GM23248 (cell line): ENCODE measurements at places on chromosomes 1 and 21.

DNA sequence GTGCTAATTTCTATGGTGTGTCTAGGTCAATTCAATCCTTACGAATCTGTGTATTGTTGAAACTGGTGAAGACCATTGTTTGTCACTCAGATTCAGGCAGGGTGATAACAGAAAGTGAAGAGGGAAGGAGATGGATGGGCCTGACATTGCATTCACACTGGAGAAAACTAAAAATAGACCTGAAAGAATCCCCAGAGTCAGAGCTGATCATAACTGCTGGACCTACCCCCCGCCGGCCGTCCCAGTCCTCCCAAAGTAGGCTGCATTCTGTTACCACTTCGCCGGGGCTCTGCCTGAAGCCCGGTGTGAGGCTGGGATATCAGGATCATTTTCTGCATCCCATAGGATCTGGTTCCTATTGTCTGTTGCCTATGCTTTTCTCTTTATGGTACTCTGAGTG lies 121.1 kb downstream of the NUF2 start:
- no peak overlapping the region for H3K4me3 ChIP-seq
- DNase-seq: no peak
- H3K4me1 ChIP-seq: no peaks in the 10 kb centered on the region
- H3K27me3 ChIP-seq: peaks cover 9% of the 10 kb centered on the region; the same call in 1 of the 2 replicates
- no peak overlapping the region for H3K27ac ChIP-seq

- H3K36me3 ChIP-seq: no peaks in the 10 kb centered on the region
- H3K27ac ChIP-seq: no peak overlapping the region
- H3K4me3 ChIP-seq: no peak overlapping the region
- H3K27me3 ChIP-seq: no peaks in the 10 kb centered on the region
Measured at GRCh38 chr21:29245104-29245643, 53.5 kb upstream of the BACH1 start.

DNA sequence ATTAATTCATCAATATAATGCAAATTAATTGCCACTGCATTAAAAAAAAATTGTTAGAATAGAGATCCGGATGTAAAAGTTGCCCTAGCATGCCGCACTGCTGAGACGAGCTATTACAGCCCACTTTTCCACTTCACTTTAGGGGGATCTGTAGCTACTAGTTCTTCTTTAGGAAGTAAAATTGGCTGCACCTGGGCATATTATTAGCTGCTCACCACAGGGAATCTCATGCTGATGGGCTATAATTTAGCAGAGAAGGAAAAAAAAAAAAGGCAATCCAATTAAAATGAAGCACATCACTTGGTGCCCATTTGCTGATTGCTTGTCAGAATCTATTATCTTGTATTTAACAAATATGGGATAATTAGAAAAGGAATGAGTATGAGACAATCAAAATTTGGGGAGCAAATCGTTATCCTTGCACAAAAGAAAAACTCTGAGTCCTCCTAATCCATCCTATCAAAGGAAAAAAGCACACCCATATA lies 233.4 kb downstream of the DSCAM start:
- H3K27ac ChIP-seq: no peak overlapping the region
- H3K4me1 ChIP-seq: no peaks in the 10 kb centered on the region
- no peak overlapping the region for H3K4me3 ChIP-seq
- H3K36me3 ChIP-seq: no peaks in the 10 kb centered on the region
- DNase-seq: no peak
- no peaks in the 10 kb centered on the region for H3K27me3 ChIP-seq

DNA sequence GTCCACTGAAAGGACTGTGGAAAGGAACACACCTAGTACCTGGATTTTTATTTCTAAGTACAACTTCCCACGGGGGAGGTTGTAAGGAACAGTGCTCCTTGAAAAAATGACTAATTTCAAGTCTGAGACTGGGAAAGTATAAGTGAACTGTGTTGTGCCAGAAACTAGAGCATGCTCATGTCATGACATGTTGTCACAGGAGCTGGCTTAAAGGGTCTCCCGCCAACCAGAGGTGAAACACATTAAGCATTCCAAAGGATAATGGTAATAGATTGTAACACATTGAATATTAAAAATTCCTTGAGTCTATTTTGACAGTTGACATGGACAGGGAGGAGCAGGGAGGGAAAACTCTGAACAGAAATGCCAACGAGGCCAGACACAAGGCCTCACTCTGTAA lies 6.3 kb downstream of the ATP2B4 start:
- peaks cover 34% of the 10 kb centered on the region for H3K4me1 ChIP-seq
- H3K27ac ChIP-seq: no peak overlapping the region
- no peaks in the 10 kb centered on the region for H3K27me3 ChIP-seq

GRCh38 chr1:147516157-147516917 lies 25.0 kb upstream of the BCL9 start:
- H3K4me3 ChIP-seq: no peak overlapping the region
- DNase-seq: no peak
- no peaks in the 10 kb centered on the region for H3K36me3 ChIP-seq
- no peaks in the 10 kb centered on the region for H3K4me1 ChIP-seq

DNA sequence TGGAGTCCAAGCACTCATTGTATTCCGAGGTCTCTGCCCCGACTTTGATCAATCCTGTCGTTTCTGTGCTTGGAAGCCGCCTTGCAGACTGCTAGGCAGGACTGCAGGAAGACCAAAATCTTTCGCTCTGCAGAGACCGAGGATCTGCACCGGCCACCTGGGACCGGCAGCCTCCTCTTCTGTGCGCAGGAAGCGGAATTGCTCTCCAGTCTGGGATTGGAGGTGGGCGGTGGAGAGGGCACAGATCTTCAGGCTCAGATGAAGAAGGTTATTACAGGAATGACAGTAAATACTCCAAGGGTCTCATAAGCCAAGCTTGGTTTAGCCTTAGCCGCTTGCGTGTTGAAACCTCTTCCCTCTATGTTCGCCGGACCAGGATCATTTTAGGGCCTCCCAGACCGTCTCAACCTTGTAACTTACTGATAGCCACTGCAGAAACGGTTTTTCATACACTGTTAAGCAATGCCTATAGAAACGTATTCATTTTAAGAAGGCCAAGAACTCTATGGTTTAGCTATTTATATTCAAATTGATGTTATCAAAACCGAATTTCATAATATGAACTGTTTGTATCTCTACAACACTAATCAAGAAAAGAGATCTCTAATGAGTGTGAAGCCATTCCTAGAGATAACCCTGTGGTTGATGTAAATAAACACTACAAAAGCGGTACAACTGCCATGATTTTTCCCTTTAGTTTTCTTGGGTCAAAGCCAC lies 1.1 kb downstream of the MIA3 start:
- peak overlapping the region; percentile 97 for H3K4me3 ChIP-seq
- H3K36me3 ChIP-seq: peaks cover 9% of the 10 kb centered on the region; the same call in 1 of the 2 replicates
- peak; percentile 70 for DNase-seq

- no peak for DNase-seq
- no peak overlapping the region for H3K27ac ChIP-seq
- H3K27me3 ChIP-seq: no peaks in the 10 kb centered on the region
- H3K36me3 ChIP-seq: no peaks in the 10 kb centered on the region; the same call in 1 of the 2 replicates
- H3K4me1 ChIP-seq: no peaks in the 10 kb centered on the region
- H3K4me3 ChIP-seq: no peak overlapping the region
Measured at GRCh38 chr1:9248341-9249262, 14.0 kb downstream of the H6PD start.

GRCh38 chr1:22529901-22530621 lies 33.2 kb upstream of the EPHA8 start:
- no peaks in the 10 kb centered on the region for H3K36me3 ChIP-seq
- no peak overlapping the region for H3K4me3 ChIP-seq
- H3K27me3 ChIP-seq: no peaks in the 10 kb centered on the region
- H3K27ac ChIP-seq: peak overlapping the region; percentile 40
- DNase-seq: peak; percentile 79
- H3K4me1 ChIP-seq: peaks cover 6% of the 10 kb centered on the region

DNA sequence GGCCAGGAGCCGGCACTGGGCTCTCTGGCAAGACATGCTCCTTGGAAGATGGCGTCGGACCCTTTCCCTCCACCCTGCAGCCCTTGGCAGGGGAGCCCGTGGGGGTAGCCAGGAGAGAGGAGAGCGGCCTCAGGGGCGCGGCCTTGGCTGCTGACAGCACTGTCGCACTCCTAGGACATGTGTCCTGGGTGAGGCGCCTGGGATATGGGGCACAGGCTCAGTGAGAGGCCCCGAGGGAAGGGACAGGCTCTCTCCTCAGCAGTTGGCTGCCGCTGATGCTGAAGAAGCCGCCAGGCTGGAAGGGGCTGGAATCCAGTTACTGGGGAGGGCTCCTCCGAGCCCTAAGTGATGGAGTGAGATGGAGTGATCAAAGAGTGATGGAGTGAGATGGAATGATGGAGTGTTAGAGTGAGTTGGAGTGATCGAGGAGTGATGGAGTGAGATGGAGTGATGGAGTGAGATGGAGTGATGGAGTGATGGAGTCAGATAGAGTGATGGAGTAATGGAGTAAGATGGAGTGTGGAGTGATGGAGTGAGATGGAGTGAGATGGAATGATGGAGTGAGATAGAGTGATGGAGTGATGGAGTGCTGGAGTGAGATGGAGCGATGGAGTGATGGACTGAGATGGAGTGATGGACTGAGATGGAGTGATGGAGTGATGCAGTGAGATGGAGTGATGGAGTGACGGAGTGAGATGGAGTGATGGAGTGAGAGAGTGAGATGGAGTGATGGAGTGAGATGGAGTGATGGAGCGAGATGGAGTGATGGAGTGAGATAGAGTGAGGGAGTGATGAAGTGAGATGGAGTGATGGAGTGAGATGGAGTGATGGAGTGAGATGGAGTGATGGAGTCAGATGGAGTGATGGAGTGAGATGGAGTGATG lies 27.6 kb upstream of the PKP1 start:
- DNase-seq: no peak
- no peaks in the 10 kb centered on the region for H3K27me3 ChIP-seq
- H3K36me3 ChIP-seq: no peaks in the 10 kb centered on the region
- H3K4me1 ChIP-seq: peaks cover 5% of the 10 kb centered on the region; the same call in 1 of the 2 replicates
- no peak overlapping the region for H3K4me3 ChIP-seq

DNA sequence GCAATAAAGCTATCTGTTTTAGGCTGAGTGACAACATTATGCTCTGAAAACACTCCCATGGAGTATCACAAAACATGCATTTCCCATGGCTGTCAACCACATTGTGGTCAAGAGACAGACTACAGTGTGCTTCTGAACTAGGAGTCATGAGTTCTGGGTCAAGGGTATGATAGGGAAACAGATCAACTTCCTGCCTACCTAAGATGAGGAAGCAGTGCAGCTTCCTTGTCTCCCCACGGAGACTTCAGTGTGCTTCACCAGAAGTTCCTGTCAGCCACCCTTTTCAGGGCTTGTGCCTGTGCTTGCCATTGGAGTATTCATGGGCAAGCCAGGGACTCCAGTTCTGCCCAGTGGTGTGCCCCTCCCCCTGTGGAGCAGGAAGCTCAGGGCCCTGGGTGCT lies 19.9 kb downstream of the LCE3E start:
- H3K36me3 ChIP-seq: no peaks in the 10 kb centered on the region
- no peaks in the 10 kb centered on the region for H3K4me1 ChIP-seq
- no peak overlapping the region for H3K27ac ChIP-seq
- DNase-seq: no peak
- H3K4me3 ChIP-seq: no peak overlapping the region
- H3K27me3 ChIP-seq: 0 out of 2 replicates have a peak, but pooled peaks cover 5% of the 10 kb centered on the region

- H3K27me3 ChIP-seq: no peaks in the 10 kb centered on the region
- peak; percentile 24 for DNase-seq
- no peak overlapping the region for H3K27ac ChIP-seq
- H3K4me3 ChIP-seq: no peak overlapping the region
Measured at GRCh38 chr1:193077991-193078390, 18.6 kb downstream of the RO60 start.

DNA sequence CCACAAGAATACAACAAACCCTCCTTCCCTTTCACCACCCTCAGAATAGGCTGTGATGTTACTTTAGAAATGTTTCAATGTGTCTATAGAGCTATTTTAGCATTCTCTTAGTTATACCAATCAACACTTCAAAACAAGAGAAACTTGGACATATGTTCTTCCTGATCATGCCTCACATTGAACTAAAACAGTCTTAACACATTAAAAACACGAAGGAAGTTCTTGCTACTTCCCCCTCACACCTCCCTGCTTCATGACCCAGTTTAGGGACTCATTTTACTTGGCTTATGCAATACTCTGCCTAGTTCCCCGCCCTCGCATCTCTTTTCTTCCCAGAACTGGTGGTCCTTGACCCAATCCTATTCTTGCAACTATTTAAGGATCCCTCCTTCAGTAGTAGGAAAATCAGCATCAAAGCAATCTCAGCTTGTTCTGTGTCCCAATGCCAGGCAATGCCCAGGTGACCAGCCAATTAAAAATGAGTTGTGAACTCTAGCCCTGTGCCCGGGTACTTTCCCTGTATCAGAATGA lies 408.8 kb upstream of the BEND5 start:
- H3K4me3 ChIP-seq: no peak overlapping the region
- no peak for DNase-seq
- no peak overlapping the region for H3K27ac ChIP-seq
- no peaks in the 10 kb centered on the region for H3K36me3 ChIP-seq
- no peaks in the 10 kb centered on the region for H3K27me3 ChIP-seq

GRCh38 chr1:110672753-110673108 lies 2.0 kb downstream of the KCNA3 start:
- H3K36me3 ChIP-seq: no peaks in the 10 kb centered on the region
- peaks cover 62% of the 10 kb centered on the region for H3K27me3 ChIP-seq
- DNase-seq: no peak
- no peaks in the 10 kb centered on the region for H3K4me1 ChIP-seq

- peak overlapping the region; percentile 31 for H3K27ac ChIP-seq
- H3K4me3 ChIP-seq: no peak overlapping the region
- H3K4me1 ChIP-seq: peaks cover 16% of the 10 kb centered on the region
- H3K27me3 ChIP-seq: no peaks in the 10 kb centered on the region
Measured at GRCh38 chr1:111733183-111733991, 5.8 kb downstream of the INKA2 start.

DNA sequence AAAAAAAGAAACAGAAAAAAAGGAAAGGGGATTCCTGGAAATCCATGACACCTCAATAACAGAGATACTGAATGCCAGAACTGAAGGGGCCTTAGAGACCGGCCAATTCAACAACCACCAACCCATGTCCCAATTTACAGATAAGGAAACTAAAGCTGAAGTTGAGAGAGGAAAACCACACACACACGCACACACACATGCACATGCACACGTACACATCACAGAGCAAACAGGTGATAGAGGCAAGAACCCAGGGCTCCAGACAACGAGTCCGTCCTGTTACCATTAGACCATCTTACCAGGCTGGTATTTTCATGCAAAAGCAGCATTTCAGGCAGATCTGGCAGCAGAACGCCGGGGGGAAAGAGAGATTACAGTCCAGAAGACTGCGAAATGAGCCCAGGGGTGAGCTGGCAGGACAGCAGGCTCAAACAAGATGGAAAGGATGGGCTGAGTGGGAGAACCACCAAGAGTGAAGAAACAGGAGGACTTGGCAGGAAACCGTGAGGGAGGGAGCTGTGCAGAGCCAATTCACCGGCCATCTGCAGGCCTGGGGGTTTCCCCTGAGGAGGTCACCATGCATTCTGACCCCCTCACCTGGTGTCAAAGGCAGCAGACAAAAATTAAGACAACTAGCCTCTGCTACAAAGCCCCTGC lies 43.5 kb downstream of the PAFAH2 start:
- H3K27ac ChIP-seq: no peak overlapping the region
- DNase-seq: peak; percentile 8
- no peak overlapping the region for H3K4me3 ChIP-seq
- peaks cover 23% of the 10 kb centered on the region for H3K4me1 ChIP-seq

DNA sequence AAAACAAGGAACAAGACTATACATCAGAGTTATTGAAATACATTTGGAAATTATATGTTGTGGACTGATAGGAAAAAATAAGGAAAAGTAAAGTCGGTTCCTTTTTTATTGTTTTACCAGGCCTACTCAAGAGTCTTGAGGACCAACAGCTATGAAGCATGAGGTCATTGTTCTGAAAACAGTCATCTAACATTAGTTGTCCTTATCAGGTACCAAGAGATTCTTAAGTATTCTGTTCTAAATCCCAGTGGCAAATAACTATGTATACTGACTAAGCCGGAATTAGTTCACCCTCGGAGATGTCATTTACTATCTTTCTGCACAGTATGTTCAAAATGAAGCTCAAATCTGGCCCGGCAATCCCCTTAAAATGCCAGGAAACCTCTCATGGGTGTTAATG lies 585 bp downstream of the ADGRL4 start:
- H3K27me3 ChIP-seq: no peaks in the 10 kb centered on the region
- DNase-seq: peak; percentile 40
- peak overlapping the region; percentile 29; the same call in 1 of the 2 replicates for H3K27ac ChIP-seq
- peak overlapping the region; percentile 69 for H3K4me3 ChIP-seq
